ENCODE measurements at places on chromosomes 3 and 15.

DNA sequence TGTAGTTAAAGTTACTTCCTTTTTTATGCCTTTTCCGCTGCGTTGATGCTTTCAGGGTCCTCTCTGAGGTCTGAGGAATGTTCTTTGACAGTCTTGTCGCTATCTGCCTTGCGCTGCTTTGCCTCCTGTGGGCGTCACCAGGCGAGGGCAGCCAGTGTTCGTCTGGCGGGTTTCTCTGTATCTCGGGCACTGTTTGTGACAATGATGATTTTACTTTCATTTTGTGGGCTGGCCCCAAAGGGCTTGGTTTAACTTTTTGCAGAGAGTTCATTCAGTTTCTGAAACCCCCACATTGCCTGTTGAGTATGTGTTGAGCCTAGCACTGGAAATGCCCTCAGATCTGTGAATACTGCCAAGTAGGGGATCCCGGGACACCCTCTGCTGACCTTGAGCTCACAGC lies 24.6 kb upstream of the SACM1L start:
- H3K27ac ChIP-seq: peak overlapping the region; percentile 43
- peak overlapping the region; percentile 64 for H3K4me3 ChIP-seq
- H3K36me3 ChIP-seq: no peaks in the 10 kb centered on the region
- H3K27me3 ChIP-seq: no peaks in the 10 kb centered on the region

- H3K4me3 ChIP-seq: no peak overlapping the region
- no peak for DNase-seq
- H3K27me3 ChIP-seq: no peaks in the 10 kb centered on the region
- H3K36me3 ChIP-seq: no peaks in the 10 kb centered on the region
- peaks cover 59% of the 10 kb centered on the region for H3K4me1 ChIP-seq
These were observed 7.7 kb downstream of the SELENOT start for GRCh38 chr3:150610785-150611184.

GRCh38 chr15:84697236-84697990 lies 18.5 kb downstream of the SEC11A start:
- no peaks in the 10 kb centered on the region for H3K36me3 ChIP-seq
- no peak overlapping the region for H3K27ac ChIP-seq
- H3K4me3 ChIP-seq: no peak overlapping the region
- H3K27me3 ChIP-seq: no peaks in the 10 kb centered on the region
- H3K4me1 ChIP-seq: peaks cover 27% of the 10 kb centered on the region

DNA sequence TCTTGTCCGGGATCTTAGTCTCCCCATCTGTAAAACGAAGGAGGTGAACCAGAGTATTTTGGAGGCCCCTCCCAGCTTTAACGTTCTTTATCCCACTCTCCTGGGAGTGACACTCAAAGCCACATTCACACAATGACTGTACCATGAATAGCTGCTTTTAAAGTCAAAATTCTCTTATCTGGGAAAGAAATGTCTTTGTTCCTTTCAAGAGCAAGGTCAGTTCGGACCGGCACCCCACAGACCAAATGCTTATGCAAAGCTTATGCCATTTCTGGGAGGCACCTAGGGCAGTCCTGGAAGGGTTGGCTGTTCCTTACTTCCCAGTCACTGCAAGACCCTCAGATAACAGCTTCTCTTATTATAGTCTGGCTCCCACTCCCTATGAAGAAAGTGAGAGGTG lies 53.5 kb upstream of the WNT5A start:
- no peaks in the 10 kb centered on the region for H3K4me1 ChIP-seq
- no peaks in the 10 kb centered on the region for H3K36me3 ChIP-seq
- no peak for DNase-seq

DNA sequence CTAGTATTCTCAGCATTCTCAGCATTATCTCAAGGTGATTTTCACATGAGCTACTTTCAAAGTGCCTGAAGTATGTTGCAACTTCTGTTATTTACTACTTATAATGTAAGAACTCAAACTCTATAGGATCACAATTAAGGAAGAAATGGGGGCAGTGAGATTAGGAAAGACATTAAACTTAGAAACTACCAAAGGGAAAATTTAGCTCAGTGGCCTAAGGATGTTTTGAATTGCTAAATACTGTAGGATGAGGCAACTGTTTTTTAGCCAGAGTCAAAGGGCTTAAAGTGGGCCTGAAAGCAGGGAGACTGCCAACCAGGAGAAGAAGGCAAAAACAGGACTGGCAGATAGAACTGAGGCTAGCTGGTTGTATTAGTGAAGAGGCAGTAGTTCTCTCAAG lies 55.5 kb upstream of the MBNL1 start:
- DNase-seq: no peak
- H3K4me3 ChIP-seq: no peak overlapping the region
- H3K4me1 ChIP-seq: peaks cover 46% of the 10 kb centered on the region
- no peak overlapping the region for H3K27ac ChIP-seq
- no peaks in the 10 kb centered on the region for H3K36me3 ChIP-seq
